Stimulated activated CD4-positive, alpha-beta T cell treated with anti-CD3 and anti-CD28 coated beads, Interleukin-4, amount 100 ng/mL, for 4 hours (primary cell): ENCODE measurements at places on chromosomes 2 and 18.

GRCh38 chr2:26521054-26521912 lies 43.4 kb upstream of the OTOF start:
- no peak for DNase-seq

- no peak for DNase-seq
Measured at GRCh38 chr2:100241236-100241635, 81.1 kb downstream of the LONRF2 start.

DNA sequence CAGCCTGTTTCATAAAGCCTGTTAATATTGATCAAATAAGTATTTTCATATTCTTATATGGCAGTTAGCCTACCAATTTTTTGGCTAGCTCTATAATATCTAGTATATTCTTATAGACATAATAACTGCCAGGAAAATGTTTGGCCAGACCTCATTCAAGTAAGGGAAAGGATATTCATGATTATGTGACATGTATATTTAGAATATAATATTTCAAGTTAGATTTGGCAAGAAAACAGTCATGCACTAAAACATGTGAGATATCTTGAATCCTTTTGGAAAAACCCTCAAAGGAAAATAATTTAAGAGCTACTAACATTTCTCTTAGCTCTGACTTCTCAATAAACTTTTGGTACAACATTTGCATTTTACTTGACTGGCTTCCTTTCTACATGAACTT lies 694.1 kb downstream of the PLCL1 start:
- no peak for DNase-seq

DNA sequence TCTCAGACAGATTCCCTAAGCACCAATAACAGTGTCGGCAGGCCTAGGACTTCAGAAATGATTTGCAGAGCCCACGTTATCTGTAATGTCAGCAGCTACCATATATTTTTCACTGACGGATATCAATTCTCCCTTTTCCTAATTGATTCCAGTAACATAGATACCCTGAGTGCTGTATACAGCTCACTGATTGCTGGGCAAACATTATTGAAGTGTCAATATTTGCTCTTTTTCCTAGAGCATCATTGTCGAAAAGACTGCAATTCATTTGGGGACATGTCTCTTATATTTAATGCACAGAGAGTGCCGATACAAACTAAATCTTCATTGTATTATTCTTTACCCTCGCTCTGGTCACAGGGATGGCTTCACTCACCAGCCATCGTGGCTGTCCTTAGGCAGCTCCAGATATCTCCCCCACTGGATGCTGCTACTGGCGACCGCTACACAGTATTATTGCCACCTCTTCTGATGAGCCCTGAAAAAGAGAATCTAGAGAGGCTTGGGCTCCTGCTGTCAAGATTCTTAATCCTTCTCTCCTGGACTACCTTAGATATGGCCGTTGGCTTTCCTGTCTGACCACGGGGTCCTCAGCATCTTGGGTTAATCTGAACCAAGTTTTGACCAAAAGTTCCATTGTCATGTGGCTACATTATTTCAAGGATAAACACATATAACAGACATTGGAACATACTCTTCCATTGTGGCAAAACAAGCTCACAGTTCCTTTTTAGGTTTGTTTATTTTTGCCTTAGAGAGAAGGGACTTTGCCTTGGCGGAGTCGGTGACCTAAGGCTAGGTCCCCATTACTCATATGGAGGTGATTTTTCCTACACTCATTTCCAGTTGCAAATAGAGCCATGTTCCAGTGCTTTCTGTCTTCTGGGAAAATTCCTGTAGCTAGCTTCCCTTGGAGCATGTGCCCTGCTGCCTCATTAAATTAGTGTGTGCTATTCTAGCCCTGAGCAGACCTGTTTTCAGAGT lies 105.4 kb downstream of the CPO start:
- DNase-seq: no peak

DNA sequence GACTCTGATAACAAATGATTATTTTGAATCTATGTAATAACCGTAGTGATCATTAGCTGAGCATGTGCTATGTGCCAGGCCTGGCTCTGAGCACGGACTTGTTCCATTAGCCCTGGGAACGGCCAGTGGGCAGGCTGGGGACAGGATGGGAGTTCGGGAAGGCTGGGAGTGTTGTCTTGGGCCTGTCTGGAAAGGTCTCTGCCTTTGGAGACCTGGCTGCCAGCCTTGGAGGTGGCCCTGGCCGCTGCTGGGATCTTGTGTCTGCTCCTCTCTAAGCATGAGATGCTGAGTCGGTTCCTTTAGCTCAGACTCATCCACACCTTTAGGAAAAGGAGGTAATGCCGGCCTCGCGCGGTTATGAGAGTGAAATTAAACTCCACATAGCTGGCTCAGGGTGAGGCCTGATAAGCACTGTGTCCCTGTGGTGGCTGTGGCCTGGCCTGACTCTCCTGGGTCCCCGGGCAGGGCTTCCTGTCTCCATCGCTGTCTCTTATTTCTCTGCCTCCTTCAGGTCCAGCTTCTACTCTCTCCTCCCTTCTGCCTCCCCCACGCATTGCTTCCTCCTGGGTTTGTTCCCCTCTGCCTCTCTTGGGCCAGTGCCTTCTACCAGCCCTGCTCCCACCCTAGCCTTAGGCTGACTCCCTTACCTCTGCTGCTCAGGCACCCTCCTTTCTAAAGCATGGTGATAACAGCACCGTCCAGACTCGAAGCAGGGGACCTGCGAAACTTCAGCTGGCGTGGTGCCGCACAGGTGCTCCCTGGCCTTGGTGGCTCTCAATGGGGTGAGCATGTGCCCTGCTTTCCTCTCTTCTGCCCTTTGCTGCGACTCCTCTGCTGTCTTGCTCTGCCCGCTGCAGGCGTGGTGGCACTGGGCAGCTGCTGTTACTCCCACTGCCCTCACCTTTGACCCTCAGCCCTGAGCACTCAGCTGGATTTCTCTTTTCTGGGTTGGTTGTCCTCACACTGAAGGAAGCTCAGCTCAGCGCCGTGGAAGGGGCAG lies 41.8 kb downstream of the NCK2 start:
- no peak for DNase-seq

DNA sequence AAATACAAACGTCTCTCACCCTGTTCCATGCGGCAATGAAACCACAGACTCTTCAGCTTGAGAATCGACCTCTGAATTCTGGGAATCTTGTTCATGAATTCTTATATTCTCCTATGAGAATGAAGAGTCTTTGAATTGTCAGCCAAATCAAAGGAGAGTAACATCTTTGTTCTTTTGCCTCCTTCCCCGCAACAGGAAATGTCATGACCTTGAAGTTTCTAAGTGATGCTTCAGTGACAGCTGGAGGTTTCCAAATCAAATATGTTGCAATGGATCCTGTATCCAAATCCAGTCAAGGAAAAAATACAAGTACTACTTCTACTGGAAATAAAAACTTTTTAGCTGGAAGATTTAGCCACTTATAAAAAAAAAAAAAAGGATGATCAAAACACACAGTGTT lies 21.8 kb downstream of the TNFAIP6 start:
- no peak for DNase-seq

DNA sequence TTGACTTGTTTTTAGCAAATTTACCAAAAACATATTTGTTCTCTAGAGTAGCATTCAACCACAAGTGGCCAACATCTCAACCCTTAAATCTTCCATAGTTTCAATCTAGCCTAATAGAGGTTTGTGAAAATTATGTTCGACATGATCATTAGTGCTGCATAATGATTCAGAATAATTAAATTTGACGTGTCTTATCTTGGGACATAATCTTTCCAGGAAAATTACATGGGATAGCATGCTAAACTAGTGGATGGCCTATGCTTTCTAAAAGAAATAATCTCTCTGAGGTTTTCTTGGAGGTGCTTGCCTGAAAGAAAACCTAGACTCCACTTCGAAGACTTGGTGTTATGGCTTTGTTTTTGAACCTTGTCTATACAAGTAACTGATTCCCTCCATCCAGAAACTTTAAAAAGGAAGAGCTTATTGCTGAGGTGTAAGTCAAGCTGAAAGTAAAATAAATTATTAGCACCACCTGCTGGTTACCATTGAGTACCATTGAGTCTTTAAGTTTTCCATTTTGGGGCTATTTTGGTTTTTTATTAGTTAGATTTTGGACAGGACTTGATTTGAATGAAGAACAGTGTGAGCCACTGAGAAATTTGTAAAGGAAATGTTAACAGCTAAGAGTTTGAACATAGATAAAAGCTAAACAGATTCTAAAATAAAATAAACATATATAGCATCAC lies 32.7 kb downstream of the COX7A2L start:
- DNase-seq: no peak

DNA sequence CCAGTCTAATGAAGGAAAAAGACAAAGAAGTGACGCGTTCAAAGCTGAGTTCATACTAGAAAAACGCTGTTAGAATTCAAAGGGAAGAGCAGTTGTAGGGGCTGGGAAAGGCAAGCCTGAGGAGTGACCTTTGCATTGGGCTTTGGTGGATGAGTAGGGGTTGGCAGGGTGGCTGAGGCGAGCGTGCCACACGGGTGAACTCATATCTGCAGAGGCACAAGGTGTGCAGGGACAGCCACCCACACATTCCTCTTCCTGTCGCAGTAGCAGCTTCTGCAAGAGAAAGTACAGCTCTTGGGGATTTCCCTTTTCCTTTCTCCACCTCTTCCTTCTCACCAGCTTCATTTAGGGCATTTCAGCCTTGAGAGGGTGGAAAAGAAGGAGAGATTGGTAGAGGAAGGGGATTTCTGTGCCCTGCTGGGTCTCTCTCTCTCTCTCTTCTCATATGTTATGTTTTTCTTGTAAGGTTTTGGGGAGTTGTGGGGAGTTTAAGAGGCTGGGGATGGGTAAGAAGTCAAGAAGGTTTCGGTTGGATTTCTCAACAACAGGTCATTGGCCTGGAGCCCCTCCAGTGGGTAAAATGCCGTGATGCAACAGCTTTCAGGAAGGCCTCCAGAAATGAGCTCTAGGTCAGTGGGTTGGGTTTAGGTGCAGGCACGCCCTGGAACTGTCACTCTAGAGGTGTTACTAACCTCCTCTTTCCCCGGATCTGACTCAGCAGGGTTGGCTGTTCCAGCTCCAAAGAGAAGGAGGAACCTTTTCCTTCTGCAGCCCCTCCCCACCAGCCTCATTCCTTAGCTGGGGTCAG lies 40.1 kb downstream of the ODC1 start:
- DNase-seq: peak; percentile 71

GRCh38 chr2:20197192-20197591 lies 27.7 kb downstream of the SDC1 start:
- DNase-seq: no peak

DNA sequence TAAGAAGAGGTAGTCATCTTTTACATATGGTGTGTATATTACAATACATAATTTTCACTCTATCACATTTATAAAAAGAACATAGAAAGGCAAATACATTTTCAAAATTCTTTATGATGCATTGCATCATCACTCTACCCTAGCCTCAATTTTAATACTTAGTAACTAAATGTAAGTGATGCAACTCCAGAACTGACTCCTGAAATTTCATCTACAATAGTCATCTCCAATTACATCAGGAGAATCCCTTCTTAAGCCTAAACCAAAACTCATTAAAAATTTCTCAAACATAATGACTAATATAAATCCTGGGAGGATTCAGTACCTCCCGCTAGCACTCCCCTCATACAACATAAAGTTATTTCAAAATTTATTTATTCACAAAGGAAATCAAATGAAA lies 15.9 kb downstream of the TMX3 start:
- DNase-seq: no peak

DNA sequence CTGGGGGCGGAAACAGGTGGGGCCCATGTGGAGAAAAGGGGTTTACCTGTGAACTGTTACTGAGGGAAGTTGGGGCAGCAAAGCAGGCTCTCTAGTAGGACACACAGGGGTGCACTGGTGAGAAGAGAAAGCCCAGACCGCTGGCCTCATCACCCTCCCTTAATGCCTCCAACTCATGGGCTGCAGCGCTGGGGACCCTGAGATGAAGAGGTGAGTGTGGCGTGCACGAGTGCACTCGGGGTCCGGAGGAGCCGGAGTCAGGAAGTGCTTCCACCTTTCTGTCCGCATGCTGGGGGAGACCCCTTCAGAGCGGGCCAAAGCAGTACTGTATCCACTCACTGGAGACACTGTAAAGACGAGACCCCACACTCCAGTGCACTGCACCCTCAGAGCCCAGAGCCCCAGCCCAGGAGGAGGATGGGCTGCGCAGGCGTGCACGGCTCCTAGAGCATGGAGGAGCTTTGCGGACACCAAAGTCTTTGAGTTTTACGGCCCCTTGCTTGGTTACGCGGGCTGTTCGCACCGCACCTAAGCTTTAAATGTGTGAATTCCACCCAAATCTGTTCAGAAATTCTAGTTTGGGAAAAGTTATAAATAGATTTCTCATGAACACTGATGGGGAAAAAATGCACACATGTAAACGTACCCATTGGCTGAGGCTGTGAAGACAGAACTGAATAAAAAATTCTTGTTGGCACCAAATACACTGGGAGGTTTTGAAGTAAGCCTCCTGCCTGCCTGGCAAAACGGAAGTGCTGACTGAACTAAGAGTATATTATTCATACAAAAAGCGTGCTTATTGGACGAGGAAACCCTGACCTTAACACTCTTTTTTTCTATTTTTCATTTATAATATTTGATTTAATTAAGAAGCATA lies 45.4 kb upstream of the PPP4R1 start:
- no peak for DNase-seq

GRCh38 chr2:29397039-29397438 lies 281.8 kb downstream of the CLIP4 start:
- no peak for DNase-seq

- no peak for DNase-seq
Measured at GRCh38 chr18:69936191-69936558, 11.5 kb downstream of the CD226 start.

GRCh38 chr2:179049203-179049545 lies 763 bp downstream of the CCDC141 start:
- no peak for DNase-seq

- no peak for DNase-seq
Measured at GRCh38 chr2:191846515-191847476, at the start of gene CAVIN2. TSS of gene CAVIN2 (minus strand) at chr2:191847088. CDS start at chr2:191846925, 163 bp downstream.

DNA sequence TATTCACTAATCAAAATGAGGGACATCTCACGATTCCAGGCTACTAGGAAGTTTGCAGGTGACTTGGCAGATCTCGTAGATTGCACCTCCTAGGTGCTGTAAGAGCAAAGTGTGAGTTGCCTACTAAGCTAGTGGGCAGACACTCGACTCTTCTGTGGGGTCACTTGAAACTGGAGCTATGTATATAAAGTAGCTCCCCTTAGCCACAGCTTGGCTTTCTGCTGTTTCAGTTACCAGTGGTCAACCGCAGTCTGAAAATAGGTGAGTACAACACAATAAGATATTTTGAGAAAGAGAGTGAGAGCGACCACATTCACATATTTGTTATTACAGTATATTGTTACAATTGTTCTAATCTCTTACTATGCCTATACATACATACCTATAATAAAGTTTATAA lies 23.3 kb downstream of the CTAGE1 start:
- DNase-seq: no peak

GRCh38 chr2:240170883-240171282 lies 30.4 kb upstream of the OTOS start:
- DNase-seq: no peak

DNA sequence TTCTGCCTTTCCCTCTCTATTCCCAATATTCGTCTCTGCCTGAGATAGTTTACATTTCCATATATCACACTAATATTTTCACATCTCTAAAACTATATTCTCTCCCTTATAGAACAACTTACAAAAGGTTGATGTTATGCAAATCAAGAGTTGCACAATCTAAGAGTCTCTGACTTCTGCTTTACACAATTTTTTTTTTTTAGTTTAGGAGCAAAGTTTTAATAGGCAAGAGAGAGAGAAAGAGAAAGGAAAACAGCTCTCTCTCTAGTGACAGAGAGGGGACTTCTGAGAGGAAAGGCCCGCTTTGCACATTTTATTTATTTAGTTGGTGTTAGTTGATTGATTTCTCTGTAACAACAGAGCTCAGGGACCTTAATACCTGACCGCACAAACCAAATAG lies 380.2 kb downstream of the TXNL1 start:
- no peak for DNase-seq

- DNase-seq: no peak
Measured at GRCh38 chr2:99140860-99141109, 722 bp upstream of the C2orf15 start.

- DNase-seq: no peak
Measured at GRCh38 chr2:191126386-191127085, 24.3 kb downstream of the STAT4 start.
